GM23338 (cell line): ENCODE measurements at places on chromosomes 11 and 22. TPM values are rescaled to one million over a fixed set of nuclear protein-coding genes. Genes with fewer than 3 reads are reported as not detected.

DNA sequence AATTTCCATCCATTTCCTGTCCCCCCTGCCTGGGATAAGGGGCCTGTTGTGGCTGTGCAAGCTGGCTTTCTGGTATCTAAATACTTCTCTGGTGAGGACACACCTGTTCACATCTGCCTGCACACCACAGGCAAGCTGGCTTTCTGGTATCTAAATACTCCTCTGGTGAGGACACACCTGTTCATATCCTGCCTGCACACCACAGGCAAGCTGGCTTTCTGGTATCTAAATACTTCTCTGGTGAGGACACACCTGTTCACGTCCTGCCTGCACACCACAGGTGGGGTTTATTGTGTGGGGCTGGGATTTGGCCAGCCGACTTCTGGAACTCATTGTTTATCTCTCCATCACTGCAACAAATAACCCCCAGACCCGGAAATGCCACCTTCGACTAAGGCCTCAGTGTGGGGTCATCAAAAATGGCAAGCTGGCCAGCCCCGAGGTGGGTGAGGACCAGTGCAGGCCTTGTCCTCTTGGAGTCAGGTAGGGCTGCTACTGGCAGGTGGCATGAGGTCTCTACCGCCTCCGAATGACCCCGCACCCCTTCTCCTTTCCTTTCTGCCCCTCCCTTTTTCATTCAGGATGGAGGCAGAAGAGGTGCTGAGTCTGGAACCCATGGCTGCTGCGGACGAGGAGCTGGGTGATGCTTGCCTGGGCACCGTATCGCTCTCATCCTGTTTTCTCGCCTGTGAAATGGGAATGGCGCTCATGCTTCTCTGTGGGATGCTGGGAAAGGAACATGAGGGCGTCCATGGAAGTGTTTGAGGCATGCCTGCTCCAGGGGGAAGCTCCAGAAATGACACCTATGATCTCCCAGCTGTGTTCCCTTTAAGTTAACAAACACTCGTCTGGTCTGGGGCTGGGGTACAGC, 43.5 kb upstream of the MYEOV start:
- no peak overlapping the region for H3K27ac ChIP-seq
- no peak for DNase-seq

- no peak for DNase-seq
- H3K27me3 ChIP-seq: peaks cover 17% of the 10 kb centered on the region
- H3K27ac ChIP-seq: no peak overlapping the region
- no peaks in the 10 kb centered on the region for H3K36me3 ChIP-seq
- peaks cover 57% of the 10 kb centered on the region for H3K4me1 ChIP-seq
Observed at GRCh38 chr22:25566898-25567235, 2.4 kb downstream of the GRK3 start.

Gene PLAAT5
- 10.4 and 11.6 TPM in 2 replicates for total RNA-seq

- no peak for DNase-seq
- H3K27me3 ChIP-seq: no peaks in the 10 kb centered on the region
- H3K4me1 ChIP-seq: peaks cover 14% of the 10 kb centered on the region
- no peak overlapping the region for H3K27ac ChIP-seq
- no peak overlapping the region for H3K4me3 ChIP-seq
Observed at GRCh38 chr11:15045891-15046290, 27.5 kb upstream of the CALCB start.

Gene PRR5
- total RNA-seq: 31.4 and 37.7 TPM in 2 replicates

Gene OSM
- total RNA-seq: not detected in 2 replicates

Gene COX8A
- 385 and 427 TPM in 2 replicates for total RNA-seq

GRCh38 chr11:67651976-67652781, 1.6 kb upstream of the ACY3 start:
- peaks cover 8% of the 10 kb centered on the region; the same call in 1 of the 2 replicates for H3K36me3 ChIP-seq
- no peaks in the 10 kb centered on the region for H3K4me1 ChIP-seq
- DNase-seq: no peak

DNA sequence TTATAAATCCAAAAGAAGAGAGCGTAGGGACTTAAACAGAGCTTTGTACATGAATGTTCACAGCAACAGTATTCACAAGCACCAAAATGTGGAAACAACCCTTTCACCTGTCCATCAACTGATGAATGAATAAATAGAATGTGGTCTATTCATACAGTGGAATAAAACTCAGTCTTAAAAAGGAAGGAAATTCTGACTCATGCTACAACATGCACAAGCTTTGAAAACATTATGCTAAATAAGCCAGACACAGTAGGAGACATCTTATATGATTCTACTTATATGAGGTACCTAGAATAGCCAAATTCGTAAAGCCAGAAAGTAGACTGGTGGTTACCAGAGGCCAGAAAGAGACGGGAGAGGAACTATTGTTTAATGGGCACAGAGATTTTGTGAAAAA, 74.3 kb downstream of the SHANK2 start:
- no peak overlapping the region for H3K4me3 ChIP-seq
- H3K27me3 ChIP-seq: no peaks in the 10 kb centered on the region
- H3K27ac ChIP-seq: no peak overlapping the region
- H3K36me3 ChIP-seq: 0 out of 2 replicates have a peak, but pooled peaks cover 3% of the 10 kb centered on the region
- peaks cover 41% of the 10 kb centered on the region for H3K4me1 ChIP-seq

DNA sequence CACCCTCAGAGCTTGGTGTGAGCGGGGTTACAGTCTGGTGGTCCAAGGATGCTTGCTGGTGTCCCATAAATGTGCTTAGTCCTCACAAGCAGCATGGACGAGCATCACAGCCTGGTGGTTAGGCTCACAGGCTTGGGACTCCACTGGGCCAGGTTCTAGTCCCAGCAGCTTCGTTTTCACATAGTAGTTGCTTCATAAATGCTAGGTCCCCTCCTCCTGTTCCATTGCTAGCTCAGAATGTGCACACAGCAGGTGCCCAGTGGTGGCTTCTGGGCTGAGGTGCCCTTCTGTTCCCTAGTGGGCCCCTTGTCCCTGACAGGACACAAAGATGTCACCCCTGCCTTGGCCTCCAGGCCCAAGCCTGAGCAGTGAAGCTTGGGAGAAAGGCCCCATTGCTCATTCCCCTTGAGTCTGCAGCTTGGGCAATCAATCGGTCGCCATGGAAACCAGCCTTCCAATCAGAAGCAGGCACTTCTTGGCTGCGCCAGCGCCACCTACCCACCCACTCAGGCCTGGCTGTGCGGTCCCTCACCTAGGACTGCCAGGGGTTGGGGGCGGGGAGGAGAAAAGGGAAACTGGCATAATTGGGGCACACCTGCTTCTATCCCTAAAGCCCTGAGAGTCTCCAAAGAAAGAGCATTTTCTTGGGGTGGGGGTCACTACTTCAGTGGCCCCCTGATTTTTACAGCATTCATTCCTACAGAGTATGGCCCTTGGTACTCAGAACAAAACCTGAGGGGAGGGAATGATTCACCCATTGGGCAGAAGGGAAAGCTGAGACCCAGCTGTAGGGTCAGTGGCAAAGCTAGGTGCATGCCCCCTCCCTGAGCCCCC, 48.1 kb downstream of the CYTH4 start:
- H3K36me3 ChIP-seq: no peaks in the 10 kb centered on the region
- peak; percentile 97 for DNase-seq
- H3K4me3 ChIP-seq: no peak overlapping the region
- H3K27me3 ChIP-seq: peaks cover 38% of the 10 kb centered on the region
- peaks cover 17% of the 10 kb centered on the region; the same call in 1 of the 2 replicates for H3K4me1 ChIP-seq

GRCh38 chr22:30370641-30371230, 13.9 kb downstream of the CCDC157 start:
- no peak for DNase-seq
- H3K4me3 ChIP-seq: no peak overlapping the region
- H3K36me3 ChIP-seq: no peaks in the 10 kb centered on the region
- no peaks in the 10 kb centered on the region for H3K4me1 ChIP-seq
- no peak overlapping the region for H3K27ac ChIP-seq
